Stimulated activated CD8-positive, alpha-beta memory T cell treated with anti-CD3 and anti-CD28 coated beads, Interleukin-7, amount 100 ng/mL, for 1 hour (primary cell): ENCODE measurements at places on chromosomes 13 and 19.

DNA sequence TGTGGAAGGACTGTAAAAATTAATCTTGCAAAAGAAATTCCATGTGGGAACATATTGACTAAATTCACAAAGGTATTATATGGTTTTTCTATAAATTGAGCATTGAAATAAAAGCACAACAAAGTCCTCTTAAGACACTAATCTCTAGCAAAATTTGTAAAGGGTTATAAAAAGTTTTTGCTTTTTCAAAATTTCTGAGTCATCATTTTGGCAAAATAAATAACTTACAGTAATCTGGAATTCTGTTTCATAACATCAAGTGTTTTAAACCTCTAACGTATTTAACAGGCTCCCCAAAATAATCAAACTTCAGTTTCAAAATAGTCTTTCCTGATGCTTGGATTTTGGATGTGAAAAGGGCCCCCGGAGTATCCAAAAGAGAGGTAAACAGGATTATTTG is 26.0 kb downstream of the MED4 start:
- no peak for DNase-seq

DNA sequence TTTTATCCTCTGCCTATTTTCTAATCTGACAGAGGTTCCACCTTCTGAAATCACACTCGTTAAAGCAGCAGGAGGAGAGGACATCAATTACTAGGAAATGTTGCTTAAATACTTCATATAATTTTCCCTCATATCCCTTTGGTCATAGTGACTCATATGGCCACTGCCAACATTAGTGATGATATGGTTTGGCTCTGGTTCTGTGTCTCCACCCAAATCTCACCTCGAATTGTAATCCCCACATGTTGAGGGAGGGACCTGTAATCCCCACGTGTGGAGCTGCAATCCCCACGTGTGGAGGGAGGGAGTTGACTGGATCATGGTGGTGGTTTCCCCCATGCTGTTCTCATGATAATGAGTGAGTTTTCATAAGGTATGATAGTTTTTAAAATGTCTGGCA is 618.4 kb upstream of the SLITRK5 start:
- no peak for DNase-seq

DNA sequence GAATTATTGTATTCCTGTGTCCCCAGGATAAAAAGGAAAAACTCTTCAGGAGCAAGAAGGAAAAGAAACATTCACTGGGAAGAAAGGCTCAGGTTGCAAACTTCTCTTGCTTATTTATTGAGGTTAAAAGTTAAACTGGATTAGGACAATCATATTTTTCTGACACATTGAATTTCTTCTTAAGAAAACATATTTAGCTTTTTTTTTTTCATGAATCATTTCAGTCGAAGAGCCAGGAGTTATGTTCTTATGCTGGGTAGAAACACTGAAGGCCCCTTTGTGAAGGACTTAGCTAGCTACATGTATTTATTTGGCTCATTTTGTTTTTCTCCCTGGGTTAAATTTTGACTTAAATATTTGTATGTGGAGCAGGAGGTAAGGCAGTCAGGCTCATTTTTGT is 434.0 kb downstream of the KLF5 start:
- no peak for DNase-seq

DNA sequence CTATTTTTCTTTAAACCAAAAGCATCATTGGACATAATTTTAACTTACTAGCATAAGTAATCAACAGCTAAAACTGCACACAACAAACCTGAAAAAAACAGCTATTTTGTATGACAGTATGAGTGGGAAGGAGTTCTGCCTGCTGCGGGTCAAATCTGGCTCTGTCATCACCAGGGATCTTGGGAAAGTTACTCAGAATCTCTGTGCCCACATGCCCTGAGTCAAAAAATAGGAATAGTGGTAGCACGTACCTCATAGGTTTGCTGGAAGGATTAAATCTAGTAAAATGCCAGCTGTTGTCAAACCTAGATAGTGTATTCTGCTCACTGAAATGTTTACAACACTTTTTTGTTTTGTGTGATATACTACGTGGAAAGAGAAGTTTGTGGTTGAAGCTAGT is 1.1 kb downstream of the CLN5 start:
- DNase-seq, result no peak

DNA sequence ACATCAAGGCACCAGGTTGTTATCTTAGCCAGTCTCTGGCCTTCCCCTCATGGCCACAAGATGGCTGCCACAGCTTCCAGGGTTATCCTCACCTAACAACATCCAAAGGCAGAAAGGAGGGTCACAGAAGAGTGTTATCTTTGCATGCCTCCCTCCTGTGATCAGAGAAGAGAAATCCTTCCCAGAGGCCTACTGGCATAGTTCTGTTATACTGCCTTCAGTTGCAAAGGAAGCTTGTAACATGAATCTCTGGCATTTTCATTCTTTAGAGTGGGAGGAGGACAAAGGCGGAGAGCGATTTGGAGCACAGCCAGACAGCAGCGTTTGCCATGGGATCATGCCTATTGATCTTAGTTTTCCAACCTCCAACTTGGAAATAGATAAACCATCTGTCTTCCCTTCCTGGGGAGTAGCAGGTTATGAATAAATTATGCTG is 135.7 kb downstream of the DNAJC15 start:
- no peak for DNase-seq

- no peak for DNase-seq
Observed at GRCh38 chr13:90884066-90884465, 463.4 kb upstream of the MIR17HG start.

DNA sequence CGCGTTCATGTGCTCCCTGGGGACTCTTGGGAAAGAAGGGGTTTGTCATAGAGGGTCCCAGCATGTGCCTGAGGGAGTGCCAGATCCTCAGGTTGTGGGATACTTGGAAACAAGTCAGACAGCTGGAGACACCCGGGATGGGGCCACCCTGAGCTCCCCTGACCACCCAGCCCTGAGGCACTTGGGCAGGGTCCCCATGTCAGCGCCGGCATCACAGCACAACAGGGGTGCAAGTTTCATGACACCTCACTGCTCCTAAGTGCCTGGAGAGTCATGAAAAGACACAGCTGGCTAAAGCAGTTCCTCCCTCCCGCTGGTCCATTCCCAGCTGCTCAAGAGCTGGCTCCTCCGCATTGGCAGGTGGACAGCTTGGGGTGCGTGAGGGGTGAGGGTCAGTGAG is 102.7 kb downstream of the KDM4B start:
- DNase-seq, result no peak

DNA sequence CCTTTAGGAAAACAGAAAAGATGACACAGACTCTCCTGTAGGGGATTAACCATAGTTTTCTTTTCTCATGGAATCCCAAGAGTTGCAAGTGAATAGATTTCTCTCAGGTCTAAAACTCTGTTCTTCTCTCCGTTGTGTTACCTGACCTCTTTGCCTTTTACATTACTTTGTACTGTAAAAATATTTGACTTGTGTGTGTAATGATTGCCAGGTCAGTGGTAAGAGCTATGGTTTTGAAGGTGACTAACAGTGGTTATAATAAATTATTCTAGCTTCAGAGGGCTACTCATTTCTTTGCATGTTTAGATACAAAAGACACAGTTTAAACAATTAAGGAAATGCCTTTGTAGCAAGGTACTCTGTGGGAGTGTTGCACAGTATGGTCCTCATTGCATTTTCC is 23.0 kb upstream of the PSG2 start:
- no peak for DNase-seq
